Cortex of kidney (tissue), 1 donor: ENCODE measurements at places on chromosomes 16 and 17.

DNA sequence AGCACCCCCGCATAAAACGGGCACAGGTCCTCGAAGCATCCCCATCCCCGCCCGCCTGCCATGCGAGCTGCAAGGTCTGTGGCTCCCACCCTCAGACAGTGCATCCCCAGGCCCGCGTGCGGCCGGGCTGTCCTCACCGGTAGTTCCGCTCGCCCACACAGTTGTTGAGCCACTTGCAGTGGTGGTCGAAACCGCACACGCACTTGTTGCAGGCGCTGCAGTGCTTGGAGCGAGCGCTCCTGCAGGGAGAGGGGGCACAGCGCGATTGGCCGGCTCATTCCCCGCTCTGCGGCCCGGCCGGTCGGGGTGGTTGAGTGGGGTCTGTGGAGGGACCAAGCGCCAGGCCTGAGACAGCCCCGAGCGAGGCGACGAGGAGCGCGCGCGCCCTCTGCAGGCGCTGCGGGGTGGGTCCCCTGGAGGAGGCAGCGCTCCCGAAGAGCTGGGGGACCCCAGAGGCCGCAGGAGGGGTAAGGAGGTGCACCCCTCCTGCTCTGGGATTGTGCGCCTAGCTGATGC lies 6.0 kb upstream of the TPPP3 start:
- DNase-seq: no peak

DNA sequence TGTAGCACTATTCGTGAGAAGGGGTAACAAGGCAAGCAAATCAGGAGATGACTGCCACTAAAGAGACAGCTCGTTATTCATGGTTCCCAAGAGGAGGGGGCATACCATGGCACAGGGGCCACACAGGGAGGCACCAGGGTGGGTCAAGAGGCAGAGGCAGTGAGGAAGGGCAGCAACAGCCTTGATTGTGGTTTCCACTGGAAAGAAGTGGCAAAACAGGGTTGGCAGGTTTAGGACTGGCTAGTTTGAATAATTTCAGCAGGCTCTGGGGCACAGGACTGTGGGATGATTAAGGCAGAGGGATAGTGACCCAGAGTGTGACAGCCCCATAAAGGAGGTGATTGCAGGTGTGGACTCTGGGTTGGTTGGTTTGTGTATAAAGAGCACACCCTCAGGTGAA lies 188.9 kb downstream of the CBLN1 start:
- no peak for DNase-seq

- no peak for DNase-seq
Measured at GRCh38 chr17:27506348-27507218, 50.3 kb downstream of the KSR1 start.

GRCh38 chr16:26658486-26658885 lies 408.2 kb upstream of the C16orf82 start:
- DNase-seq: no peak

DNA sequence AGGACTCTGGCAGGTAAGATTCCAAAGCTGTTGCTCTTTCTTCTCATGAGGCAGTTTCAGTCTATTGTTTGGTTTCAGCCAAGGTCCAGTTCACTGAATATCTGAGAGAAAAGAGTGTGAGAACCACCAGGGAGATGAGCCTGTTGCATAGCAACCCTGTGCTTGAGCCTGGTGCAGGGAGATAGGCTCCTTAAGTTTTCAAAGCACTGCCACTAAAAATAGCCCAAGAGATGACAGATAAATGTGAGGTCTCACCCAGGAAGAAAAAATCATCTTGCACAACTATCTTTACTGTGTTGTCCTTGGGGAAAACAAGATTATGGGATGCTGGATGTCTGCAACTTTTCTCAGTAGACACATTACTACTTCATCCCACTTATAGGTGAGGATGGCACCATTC lies 26.2 kb upstream of the NUDT7 start:
- no peak for DNase-seq

GRCh38 chr16:66495440-66495839 lies 54.5 kb downstream of the TK2 start:
- DNase-seq: no peak
